ENCODE measurements at places on chromosomes 1 and 21.

DNA sequence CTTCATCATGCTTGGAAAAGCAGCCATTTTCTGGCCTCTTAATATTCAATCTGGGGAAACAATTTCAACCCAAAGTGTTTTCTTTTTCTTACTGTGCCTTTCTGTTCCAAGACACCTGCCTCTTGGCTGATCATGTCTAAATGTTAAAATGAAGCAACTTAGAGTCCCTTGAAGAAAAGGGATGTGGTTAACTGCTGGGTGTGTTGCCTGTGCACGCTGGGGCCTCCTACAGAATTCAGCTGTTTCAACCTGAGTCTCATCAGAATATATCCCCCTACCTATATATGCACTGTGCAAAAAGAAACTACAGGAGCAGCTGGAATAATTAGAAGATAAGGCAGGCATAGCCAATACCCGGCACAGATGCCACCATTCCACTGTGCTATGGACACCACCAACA is 222.0 kb downstream of the OMA1 start:
- DNase-seq = no peak

- DNase-seq = no peak
These were observed 68.4 kb downstream of the MACF1 start for GRCh38 chr1:39272798-39273469.

- DNase-seq = no peak
These were observed 91.9 kb downstream of the COLGALT2 start for GRCh38 chr1:183945428-183946319.

DNA sequence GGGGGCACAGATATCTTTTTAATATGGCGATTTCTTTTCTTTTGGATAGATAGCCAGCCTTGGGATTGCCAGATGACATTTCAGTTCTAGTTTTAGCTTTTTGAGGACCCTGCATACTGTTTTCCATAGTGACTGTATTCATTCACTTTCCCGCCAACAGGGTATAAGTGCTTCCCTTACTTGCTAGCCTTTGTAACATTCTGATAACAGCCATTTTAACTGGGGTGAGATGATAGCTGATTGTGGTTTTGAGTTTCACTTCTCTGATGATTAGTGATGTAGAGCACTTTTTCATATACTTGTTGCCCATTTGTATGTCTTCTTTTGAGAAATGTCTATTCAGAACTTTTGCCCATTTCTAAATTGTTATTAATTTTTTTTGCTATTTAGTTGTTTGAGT is 151.9 kb downstream of the NTPCR start:
- no peak for DNase-seq

DNA sequence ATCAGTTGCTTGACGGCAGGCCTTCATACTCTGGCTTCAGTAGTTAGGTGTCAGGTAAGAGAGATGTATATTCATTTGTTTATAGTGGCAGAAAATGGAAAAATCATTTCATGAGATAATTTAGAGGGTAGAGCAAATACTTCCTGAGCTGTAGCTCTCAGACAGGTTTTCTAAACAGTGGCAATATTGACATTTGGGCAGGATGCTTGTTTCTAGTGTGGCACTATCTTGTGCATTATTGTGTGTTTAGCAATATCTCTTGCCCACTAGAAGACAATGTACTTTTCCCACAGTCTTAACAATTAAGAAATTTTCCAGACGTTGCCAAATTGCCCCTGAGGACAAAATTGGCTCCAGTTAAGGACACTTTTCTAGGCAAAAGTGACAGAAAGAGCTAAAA is 1143.1 kb downstream of the PLA2G4A start:
- no peak for DNase-seq

DNA sequence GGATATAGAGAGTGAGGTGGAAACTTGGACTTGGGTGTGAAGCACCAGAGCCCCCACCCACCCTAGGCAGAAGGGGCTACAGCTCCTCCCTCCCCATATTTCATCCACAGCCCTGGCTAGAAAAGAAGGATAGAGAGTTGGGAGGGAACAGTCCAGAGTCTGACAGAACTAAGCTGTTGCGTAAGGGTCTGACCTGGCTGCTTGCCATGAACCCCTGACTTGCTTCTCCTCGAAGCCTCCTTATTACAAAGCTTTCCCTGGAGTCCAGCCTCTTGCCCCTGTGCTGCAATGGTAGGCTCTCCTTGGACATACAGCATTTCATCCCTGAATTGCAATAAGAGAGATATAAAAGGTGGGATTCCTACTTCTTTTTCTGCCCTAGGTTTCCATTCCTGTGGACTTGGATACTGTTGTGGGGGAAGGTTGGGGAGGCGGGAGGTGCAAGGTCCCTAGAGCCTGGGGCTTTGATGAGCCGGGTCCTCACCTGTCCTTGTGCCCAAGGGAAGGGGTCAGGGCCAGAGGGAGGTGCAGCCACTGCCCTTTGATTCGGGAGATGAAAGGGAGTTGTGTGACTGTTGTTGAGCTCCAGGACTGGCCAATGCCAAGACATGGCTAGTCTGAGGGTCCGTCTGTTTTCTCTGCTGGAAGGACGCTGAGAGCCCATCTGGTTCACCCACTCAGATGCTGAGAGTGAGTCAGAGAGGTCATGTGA is 2.7 kb downstream of the RHBG start:
- no peak for DNase-seq

GRCh38 chr21:35616090-35616489 is 444.2 kb downstream of the SETD4 start:
- no peak for DNase-seq

DNA sequence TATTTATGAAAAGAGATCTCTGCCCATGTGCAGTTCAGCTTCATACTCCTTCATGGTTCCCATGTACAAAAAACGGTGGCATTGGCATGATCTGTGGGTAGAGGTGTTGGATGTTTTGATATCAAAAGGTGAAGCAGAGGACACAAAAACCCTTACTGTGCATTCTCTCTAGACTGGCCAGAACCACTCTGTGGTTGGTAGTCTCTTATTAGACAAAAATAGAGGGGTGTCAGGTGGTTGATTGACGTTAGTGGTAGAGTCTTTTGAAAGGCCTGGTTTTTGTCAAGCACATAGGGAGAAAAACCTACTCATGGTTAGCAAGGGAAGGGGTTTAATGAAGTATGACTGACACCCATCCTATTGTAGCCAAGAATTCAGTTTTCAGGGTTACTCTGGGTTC is 400.0 kb upstream of the TMPRSS15 start:
- DNase-seq = no peak

- no peak for DNase-seq
These were observed 4.9 kb downstream of the ADAM30 start for GRCh38 chr1:119891386-119891785.

DNA sequence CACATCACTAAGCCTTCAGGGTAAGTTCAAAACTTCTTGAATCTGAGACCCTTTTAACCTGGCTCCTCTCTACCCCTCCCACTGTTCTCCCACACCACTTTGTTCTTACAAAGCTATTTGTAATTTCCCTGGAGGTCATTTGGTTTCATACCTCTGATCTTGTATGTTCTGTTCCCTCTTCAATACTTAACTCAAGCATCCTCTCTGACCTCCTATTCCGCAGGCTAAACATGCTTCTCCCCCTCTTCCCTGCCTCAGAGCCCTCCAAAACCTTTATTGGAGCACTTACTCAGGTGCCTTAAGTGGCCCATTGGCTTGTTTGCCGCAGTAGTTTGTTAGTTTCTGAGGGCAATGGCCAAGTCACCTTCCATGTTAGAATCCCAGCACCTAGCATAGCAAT is 54.8 kb downstream of the SSX2IP start:
- no peak for DNase-seq

DNA sequence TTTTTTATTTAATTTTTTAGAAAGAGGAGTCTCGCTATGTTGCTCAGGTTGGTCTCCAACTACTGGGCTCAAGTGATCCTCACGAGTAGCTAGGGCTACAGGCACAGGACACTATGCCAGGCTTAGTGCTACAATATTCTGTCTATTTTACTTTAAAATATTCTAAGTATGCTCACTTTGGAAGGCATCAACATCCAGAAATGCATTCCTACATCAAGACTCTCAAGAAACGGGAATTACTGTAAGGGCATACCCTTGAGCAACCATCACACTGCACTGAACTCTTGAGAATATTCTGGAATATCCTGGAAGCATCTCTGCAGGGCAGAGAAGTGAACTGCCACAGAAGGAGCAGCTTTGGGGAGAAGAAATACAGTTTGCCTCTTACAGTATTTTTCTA is 565 bp upstream of the DMRTB1 start:
- no peak for DNase-seq

DNA sequence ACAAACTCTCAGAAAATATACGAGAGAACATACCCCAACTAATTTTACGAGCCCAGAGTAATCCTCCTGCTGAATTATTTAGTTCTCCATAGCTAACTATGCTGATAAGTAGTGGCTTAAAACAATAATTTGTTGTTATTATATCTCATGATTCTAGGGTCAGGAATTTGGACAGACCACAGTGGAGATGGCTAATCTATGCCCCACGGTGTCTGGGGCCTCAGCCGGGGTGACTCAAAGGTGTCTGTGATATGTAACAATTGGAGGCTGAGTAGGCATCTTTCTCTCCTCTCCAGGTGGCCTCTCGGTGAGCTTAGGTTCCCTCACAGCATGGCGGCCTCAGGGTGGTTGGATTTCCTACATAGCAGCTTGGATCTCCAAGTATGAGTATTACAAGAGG is 35.4 kb upstream of the FOXO6 start:
- DNase-seq = no peak

DNA sequence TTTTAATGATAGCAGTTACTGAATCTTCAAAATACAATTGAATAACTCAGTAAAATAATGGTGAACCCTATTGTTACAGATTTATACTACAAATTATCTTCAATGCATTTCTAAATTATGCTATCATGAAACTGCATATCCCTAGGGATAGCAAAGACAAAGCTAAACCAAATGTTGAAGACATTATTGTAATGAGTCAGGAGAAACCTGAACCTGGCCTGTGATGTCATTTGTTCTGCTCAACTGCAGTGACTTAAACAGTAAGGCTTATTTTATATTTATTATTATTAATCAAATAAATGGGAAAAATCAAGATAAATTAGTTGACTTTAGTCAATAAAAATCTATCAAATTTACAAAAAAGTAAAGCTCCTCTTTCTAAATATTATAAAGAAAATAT is 100.3 kb downstream of the UCHL5 start:
- no peak for DNase-seq

- DNase-seq = peak; percentile 28
These were observed 18.7 kb downstream of the MFSD2A start for GRCh38 chr1:39973503-39974135.

GRCh38 chr21:44734026-44734745 is 22.8 kb upstream of the TSPEAR start:
- DNase-seq = no peak

DNA sequence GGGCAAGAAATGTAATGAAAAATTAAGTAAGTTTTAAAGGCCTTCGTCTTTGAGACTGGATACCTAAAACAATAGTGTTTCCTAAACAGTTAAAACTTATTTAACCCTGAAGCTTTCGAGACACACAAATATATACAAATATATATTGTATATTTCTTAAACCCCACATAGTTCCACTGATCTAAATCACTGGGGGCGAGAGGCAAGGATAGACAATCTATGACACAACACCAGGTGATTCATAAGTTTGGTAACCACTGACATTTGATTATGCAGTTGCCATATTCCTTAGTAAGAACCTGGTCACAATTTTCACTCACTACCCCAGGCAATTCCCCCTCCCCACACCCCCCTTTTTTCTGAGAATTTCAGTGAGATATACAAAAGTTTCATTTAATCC is 55.3 kb upstream of the BOLA1 start:
- no peak for DNase-seq

- DNase-seq = no peak
These were observed 1540.4 kb upstream of the PRMT6 start for GRCh38 chr1:105516068-105516467.

DNA sequence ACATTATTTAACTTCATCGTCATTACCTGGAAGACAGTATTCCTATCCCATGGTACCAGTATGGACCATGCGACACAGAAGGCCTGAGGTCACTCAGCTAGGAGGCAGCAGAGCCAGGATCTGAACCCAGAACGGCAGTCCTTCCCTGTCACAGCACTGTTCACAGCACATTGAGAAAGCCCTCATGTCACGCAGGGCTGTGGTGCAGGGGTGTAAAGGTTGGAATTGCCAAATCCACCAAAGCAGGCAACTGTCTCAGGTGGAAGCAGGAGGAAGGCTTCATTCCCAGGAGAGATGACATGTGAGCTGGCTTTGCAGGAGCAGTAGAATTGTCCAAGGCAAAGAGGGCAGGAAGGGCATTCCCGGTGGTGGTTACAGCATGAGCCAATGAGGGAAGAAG is 9.9 kb upstream of the TTC22 start:
- no peak for DNase-seq

DNA sequence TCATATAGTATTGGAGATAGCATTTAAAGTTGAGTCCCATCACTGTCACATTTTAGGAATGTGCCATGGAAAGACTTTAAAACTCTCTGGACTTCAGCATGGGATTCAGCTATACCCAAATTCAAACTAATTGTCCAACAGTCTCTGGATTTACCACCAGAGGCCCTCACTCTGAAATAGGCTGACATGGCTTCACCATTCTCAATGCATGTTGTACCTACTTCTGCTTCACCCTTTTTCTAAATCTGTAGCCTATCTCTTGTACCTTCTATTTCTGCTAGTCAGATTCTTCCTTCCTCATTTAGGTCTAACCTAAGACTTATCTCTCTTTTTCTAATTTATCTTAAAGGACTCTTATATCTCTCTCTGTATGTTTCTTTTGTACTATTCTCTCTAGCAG is 512.7 kb upstream of the ZRANB2 start:
- no peak for DNase-seq

DNA sequence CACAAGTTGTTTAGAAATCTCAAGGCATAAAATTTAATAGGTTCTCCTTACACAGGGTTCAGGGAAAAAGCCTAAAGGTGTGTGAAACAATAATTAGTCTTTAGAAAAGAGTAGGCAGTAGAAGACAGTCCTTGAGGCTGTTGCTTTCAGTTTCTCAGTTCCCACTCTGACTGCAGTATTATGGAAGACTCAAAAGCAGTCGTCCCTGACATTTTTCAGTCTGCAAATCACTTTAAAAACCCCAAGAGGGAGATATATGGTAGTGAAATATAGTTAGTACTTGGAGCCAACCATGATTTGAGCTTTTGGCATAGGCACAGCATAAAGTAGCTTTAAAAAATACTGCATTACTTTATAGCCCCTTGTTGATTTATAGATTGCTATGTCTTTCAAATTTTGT is 299.7 kb downstream of the OLFM3 start:
- no peak for DNase-seq

DNA sequence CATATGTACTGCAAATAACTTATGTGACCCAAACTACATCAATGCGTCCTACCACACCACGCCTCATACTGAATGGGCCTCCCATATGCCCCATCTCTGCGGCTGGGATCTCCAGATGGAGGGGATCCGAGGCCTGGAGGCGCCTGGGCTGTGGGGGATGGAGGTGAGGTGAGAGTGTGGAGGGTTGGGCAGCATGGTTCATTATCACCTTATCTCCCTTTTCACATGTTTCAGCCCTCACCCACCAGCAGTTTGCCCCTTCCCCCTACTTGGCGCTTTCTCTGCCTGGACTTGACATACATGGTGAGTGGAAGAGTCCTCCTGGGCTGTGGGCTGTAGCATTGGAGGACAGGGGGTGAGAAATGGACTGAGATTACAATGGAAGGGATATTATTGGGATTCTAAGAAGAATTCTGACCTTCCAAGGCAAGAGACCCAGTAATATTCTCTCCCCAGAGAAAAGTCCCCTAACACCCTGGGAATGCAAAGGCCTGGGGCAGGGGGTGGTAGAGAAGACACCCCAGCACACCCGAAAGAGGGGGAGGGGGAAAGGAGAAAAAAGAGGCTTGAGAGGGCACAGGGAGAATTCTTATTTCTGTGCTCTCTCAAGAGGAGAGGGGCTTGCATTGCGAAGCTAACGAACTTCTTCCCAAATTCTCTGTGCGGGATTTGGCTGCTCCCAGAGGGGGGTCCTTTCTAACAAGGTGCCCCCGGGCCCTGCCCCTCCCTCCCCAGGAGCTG is 61.4 kb downstream of the MEF2D start:
- no peak for DNase-seq
